ENCODE measurements at places on chromosomes 4 and X.
A peak's percentile ranks its signal among the peaks of the same experiment; 100 is the strongest.

DNA sequence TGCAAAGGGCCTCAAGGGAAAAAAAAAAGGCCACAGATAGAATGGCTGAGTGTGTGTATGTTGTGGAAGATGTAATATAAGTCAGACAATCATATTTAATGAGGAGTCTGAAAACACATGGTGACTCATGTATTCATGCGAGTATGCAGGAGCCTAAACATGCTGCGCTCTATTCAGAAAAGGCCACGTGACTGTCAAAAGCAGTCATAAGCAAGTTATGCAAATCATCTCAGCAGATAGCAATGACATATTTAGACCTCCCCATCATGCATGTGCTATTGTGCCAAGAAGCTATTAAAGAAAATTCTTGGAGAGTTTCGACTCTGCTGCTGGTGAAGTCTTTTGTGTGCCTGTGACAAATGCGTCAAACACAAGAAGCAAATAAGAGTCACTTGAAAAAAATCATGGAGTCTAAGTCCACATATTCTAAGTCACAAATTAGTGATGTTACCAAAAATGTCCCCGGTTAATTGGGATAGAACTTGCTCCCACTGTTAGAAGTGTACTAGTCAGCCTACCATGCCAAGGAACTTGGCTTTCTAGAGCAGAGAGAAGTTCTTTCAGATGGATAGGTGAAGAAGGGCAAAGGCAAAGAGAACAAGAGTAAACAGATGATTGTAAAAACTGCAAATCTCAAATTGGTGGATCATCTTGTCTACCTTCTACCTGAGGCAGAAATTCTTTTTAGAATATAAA, 5.0 kb downstream of the LNX1 start:
- no peak for DNase-seq

DNA sequence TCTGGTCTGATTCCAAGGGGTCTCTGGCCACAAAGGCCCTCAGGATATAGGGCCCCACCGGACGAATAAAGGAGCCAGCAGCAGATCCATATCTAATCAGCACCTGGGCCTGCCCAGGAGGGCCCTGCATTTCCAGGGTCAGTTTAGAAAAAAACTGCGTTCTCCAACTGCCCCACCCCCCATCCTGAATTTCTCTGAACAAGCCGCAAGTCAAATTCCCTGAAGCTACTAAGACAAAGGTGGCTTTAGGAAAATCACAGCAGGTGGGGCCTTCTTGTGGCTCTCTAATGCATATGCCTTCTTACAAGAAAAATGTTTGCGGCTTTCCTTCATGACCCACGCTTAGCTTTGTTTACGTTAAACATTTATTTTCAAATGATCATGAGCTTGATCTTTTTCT, 76.6 kb downstream of the MBNL3 start:
- DNase-seq = no peak

DNA sequence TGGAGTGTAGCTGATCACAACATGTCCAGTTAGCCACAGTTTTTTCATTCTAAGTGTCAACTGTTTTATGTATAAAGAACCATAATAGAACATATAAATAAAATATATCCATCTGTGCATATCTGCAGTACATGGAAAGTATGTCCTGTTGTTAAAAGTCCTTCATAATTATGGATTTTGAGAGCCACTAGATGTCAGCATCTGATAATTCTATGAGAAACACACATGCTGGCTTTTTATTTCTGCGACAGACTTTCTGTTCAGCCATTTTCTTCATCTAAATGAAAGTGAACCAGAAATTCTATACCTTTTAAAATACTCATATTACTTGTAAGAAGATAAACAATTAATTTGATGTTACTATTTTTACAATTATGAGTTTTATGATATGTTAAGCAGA, 251.5 kb downstream of the GPM6A start:
- DNase-seq = peak; percentile 6

- DNase-seq = no peak
Measured at GRCh38 chr4:58166490-58166889, 1056.3 kb upstream of the IGFBP7 start.

- no peak for DNase-seq
Measured at GRCh38 chr4:155582041-155582440, 84.6 kb upstream of the GUCY1A1 start.

DNA sequence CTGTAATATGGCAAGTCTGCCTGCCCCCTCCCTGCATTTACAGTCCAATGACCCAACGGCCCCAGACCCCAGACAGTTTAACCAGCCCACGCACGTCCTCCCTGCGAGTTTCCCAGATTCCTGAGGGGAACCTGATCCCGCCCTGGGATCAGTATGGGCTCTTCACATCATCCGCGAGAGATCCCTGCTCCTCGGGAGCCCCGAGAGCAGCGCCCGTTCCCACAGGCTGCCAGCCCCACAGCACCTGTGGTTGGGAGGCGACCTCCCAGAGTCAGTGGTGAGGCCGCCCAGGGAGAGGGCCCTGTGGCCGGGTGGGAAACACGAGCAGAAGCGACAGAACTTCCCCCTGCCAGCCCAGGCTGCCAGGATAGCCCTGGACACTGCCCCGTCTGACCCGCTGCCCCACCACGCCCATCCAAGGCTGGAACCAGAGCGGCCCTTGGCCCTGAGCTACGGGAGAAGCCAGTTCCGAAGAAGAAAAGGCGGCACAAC, 32.8 kb downstream of the TSC22D3 start:
- no peak for DNase-seq

GRCh38 chrX:152813206-152813605, 17.4 kb downstream of the CETN2 start:
- no peak for DNase-seq

DNA sequence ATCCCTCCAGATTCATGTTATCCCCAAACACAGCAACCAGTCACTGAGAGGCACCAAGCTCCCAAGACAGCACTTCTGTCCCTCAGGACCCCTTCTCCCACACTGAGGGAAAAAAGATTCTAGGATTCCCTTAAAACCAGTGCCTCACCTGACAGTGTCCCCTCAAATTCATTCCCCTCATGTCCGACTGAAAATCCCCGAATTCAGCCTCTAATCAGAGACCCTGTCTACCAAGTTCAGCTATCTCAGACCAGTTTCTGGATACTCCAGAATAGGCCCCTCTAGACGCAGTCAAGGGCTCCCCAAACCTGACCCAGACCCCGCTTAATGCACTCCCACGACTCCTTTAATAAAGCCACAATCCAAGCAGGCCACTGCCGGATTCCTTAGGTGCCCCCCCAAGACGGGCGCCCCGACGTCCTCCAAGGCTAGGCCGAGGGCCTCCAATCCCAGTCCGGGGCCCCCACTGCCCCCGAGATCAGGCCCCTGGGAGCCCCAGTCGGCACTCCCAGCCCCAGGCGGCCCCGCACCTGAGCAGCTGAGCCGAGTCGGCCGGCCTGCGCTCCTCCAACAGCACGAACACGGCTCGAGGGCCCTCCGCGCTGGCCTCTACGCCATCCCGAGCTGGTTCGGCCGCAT, 457 bp downstream of the TFE3 start:
- DNase-seq = no peak

GRCh38 chr4:102477657-102478056, 23.5 kb upstream of the NFKB1 start:
- no peak for DNase-seq

DNA sequence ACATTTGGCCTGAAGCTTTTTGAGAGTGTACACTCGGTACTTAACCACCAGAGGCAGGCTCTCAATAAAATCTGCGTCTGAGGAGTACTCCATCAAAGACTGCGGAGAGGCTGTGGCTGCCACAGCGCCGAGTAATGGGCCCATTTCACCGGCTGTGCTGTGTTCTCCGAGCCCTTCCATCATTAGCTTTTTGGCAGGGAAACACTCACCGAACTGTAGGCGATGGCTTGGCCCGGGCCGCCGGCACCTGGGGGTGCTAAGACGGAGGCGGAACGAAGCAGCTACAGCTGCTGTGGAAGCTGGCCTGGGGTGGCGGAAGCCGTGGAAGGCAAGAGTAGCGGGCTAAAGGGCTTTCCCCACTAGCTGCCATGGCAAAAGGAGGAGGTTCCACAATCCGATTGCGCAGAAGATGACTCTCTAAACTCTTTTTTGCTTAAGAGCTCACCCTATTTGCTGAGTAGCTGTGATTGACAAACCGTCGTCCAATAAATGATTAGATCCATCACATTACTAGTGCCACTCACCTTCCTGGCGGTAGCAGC, 48.5 kb upstream of the PABPC1L2A start:
- no peak for DNase-seq

GRCh38 chrX:100424012-100424411, 13.9 kb upstream of the PCDH19 start:
- DNase-seq = no peak

DNA sequence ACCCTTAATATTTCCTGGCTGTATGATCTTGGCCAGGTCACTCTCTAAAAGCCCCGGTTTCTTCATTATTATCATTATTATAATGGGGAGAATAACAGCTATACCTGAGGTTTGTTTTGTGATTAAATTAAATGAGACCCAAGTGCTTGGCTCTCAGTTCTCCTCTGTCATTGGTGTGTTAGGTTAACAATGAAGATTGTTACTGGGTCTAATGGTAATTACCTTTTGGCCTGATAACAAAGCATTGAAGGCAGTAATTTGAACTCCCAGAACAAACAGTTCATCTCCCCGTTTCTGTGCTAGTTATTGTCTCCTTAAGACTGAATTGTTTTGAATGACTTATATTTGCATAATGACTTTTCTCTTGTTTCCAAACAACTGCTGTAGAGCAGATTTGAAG, 6.8 kb upstream of the ANAPC4 start:
- DNase-seq = peak; percentile 69

- no peak for DNase-seq
Measured at GRCh38 chr4:165866019-165866650, 6.9 kb upstream of the TLL1 start.

GRCh38 chr4:25310803-25311166, 1.8 kb upstream of the ZCCHC4 start:
- no peak for DNase-seq

DNA sequence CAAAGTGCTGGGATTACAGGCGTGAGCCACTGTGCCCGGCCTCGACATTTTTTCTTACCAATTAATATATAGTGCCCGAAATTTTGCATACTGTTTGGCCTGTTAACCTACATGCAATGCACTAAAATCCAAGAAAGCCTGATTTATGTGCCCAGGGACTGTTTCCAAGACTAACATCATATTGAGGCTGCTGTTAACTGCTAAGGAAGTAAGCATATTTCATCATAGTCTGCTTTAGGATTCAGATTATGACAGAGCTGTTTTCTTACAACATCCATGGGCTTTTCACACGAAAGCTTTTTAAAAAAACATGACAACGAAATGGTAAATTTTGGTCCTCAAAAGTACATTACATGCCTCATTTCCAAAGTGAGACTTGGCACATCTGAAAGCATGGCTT, 84.4 kb downstream of the STOX2 start:
- DNase-seq = no peak

DNA sequence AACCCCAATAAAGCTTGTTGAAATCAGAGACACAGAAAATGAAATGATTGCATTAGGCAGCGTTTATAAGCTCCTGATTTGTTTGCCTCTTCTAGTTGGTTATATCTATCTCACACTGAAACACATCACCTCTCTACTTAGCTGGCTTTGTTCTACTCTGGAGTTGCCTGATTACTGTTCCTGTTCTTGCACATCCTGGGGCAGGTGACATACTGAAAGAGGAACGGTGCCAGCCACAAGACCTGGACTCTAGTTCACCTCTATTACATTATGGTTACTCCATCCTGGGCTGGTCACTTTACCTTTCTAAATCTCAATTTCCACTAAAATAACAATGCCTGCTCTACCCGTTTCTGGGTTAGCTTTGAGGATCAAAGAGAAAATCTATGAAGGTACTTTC, 47.9 kb downstream of the TRIM2 start:
- no peak for DNase-seq

DNA sequence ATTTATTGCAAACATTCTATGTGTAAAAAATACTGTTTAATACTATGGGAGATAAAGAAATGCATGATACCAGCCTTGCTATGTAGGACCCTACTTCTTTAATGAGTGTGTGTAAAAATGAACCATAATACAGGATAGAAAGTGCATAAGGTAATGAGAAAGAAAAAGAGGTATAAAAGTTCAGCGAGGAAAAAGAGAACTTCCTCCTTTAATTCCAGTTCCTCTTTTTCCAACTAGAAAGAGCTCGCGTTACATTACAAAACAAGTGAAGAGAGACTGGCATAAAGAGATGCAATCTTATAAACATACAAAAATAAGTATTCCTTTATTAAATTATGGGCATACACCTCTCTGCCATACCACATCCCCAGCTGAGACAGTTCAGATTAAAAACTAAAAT, 77.4 kb downstream of the ANKRD17 start:
- no peak for DNase-seq

- no peak for DNase-seq
Measured at GRCh38 chrX:22758807-22759481, 240.8 kb upstream of the DDX53 start.

DNA sequence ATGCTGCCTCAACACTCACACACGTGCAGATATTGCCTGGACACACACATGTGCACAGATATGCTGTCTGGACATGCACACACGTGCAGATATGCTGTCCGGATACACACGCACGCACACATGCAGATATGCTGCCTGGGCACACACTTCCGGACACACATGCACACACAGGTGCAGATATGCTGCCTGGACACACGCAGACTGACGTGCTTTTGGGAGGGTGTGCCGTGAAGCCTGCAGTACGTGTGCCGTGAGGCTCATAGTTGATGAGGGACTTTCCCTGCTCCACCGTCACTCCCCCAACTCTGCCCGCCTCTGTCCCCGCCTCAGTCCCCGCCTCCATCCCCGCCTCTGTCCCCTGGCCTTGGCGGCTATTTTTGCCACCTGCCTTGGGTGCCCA, 14.7 kb downstream of the FGFRL1 start:
- no peak for DNase-seq

- DNase-seq = no peak
Measured at GRCh38 chr4:71266090-71266794, 72.6 kb upstream of the SLC4A4 start.

- DNase-seq = no peak
Measured at GRCh38 chr4:40132816-40133215, 64.0 kb upstream of the RHOH start.

- DNase-seq = no peak
Measured at GRCh38 chr4:144709793-144710525, 64.0 kb downstream of the HHIP start.

GRCh38 chr4:174047363-174047762, 236.1 kb downstream of the FBXO8 start:
- DNase-seq = no peak

- DNase-seq = no peak
Measured at GRCh38 chr4:157572284-157572683, 351.8 kb downstream of the GRIA2 start.

DNA sequence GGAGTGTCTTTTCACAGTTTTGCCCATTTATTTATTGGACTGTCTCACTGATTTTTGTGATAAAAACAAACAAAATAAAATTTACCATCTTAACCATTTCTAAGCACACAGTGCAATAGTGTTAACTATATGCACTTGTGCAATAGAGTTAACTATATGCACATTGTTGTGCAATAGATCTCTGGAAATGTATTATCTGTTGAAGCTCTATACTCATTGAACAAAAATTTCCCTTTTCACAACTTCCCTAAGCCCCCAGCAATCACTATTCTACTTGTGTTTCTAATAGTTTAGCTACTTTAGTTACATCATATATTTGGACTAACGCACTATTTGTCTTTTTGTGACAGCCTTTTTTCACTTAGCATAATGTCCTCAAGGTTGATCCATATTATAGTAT, 59.7 kb upstream of the BEX4 start:
- no peak for DNase-seq

Measured in NCI-H1930 (cell line).